ENCODE measurements at places on chromosomes 11 and 22.

- DNase-seq: no peak
Observed at GRCh38 chr22:19707347-19708290, 6.7 kb upstream of the SEPTIN5 start.

DNA sequence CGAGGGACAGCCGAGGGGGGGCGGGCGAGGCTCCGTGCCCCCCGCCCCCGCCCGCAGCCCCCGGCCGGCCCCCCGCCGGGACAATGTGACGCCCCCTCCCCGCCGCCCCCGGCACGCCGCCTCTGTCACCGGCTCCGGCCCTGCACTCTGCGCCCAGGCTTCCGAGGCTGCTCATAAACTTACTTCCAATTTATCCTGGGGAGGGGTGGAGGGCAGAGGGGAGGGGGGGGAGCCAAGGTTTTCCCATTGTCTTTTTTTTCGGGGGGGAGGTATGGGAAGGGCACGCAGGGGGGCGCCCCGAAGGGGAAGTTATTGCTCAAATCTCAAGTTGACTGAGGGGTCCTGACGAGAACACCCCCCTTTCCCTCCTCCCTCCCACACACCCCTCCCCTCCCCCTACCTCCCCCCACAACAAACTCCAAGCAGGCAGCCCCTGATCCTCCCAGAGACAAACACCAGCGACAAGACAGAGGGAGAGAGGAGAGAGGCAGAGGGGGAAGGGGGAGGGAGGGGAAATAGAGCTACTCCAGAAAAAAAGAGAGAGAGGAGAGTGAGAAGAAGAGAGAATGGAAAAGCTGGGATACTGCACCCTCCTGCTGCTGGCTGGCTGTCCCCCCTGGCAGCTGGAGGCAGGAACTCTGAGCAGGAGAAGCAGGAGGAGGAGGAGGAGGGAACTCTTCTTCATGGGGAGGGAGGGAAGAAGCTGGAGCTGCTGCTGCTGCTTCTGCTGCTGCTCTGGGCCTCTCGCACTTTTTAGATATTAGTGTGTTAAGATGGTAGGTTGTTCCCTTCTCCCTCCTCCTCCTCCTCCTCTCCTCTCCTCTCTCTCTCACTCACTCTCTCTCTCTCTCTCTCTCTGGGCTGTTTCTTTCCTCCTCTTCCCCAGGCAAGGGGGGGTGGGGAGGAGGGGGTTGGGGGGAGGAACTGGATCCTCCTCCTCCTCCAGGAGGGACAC, 631 bp downstream of the PHF21A start:
- DNase-seq: peak; percentile 42

DNA sequence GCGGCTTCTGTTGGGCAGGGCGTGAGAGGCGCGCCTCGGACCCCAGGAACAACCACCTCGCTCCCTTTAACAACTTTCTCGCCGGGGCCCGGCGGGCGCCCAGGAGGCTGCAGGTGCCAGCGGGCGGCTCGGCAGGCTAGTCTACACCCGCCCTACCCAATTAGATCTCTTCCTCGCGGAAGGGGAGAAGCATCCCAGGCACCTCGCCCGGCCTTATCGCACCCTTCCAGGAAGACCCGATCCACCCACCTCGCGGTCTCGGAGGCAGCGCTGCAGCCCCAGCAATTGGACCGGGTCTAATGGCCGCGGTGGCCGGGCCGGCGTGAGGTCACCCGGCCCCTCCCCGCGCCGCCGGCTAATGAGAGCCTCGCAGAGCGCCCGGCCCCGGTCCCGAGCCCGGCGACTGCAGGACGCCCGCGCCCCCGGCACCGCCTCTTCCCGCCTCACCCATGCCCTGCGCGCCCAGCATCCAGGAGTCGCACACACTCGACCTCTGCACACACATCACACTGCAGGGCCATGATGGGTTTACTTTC, at the start of gene PLAAT3:
TSS of gene PLAAT3 (minus strand) at position 298 of the 536 bp plus-strand sequence. CDS start 419 bp downstream, outside the sequence.
- no peak for DNase-seq

GRCh38 chr11:71186806-71187205, 65.6 kb downstream of the SHANK2 start:
- no peak for DNase-seq
